ENCODE measurements at places on chromosomes 13 and 19. TPM values are rescaled to one million over a fixed set of nuclear protein-coding genes. Genes with fewer than 3 reads are reported as not detected.

DNA sequence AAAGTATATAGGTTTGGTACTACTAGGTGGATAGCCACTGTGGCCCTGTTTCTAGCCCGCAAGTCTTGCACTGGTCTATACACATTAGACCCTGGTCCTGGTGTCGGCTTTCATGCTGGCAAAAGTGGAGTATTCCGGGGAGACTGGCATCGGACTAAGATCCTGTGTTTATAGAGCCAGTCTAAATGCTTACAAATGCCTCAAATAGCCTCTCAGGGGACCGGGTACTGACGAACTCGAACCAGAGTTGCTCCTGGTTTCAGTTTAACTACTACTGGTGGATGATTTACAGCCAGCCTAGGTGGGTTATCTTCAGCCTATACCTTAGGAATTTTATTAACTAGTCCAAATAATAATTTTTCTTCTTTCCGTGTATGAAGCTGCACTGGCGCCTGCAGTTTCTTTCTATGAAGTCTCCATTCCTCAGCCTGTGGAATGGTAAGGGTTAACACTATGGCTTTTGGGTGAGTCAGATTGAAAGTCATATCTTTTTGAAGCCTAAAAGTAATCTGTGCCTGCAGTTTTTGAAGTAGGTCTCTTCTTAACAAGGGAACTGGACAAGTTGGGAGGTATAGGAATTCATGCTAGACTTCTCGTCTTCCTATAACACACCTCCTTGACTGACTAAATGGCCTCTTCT is 51.3 kb downstream of the OR10H4 start:
- DNase-seq = no peak

ADAT3 gene
- polyA plus RNA-seq = 0.35 TPM

- DNase-seq = no peak
Observed at GRCh38 chr13:113150550-113151365, 7.7 kb upstream of the PROZ start.

MTRF1 gene
- 11.2 TPM for polyA plus RNA-seq

GRCh38 chr13:57813651-57814050 is 182.1 kb downstream of the PCDH17 start:
- DNase-seq = no peak

DNA sequence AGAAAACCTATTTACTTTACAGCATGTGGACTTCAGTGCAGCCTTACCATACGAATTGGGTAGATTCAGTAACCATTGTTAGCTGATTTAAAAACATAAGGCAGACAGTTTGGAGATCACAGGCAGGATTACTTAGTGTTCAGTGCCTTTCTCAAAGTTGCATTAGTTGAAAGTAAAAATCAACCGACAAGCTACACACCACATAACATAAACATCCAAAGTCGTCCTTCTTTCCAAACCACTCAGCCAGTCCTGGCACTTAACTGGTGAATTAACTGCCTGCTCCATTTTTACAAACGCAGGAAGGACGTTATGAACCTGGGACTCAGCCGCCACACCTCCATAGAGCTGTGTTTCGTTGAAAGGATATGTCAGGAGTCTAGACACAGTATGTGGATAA is 91.4 kb downstream of the COL4A1 start:
- no peak for DNase-seq

GRCh38 chr19:46634656-46635218 is 1.3 kb downstream of the GNG8 start:
- DNase-seq = no peak

GRCh38 chr19:49019242-49019932 is 2.5 kb upstream of the LHB start:
- no peak for DNase-seq

- no peak for DNase-seq
Observed at GRCh38 chr13:47017476-47017875, 120.6 kb upstream of the HTR2A start.

- no peak for DNase-seq
Observed at GRCh38 chr13:19695829-19696228, 62.4 kb downstream of the MPHOSPH8 start.

POLRMT gene
- polyA plus RNA-seq = 15.5 TPM

NLRP11 gene
- not detected for polyA plus RNA-seq

- no peak for DNase-seq
Observed at GRCh38 chr13:73656863-73657262, 477.3 kb downstream of the KLF12 start.

DNA sequence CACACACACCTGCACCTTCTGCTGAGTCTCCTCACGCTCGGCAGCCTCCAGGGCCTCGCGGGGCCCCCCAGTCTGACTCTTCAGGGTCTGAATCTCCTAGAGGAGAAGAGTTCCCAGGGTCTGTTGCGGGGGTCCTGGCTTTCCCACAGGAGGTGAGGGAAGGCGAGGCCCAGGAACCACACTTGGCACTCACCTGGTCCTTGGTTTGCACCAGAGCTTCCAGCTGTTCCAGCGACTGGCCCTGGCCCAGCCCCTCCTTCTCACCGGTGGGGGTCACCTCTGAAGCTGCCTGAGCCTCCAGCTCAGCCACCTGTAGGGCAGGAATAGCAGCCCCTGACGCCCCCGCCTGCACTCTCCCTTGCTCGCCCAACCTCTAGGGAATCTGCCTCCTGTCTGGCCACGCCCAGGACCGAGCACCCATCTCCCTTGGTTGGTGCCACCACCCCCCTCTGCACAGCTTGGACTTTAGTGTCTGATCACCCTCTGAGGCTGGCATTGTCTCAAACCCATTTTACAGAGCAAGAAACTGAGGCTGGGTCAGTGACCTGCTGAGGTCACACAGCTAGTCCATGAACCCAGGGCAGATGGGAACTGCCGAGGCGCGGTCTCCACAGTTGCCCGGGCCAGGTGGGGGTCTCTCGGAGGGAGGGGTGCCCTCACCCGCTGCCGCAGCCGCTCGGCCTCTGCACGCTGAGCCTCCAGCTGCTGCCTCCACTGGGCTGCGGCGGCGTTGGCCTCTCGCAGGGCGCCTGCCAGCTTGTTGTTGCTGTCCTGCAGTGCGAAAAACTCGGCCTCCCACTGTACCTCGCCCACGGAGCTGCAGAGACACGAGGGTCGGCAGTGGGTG is 9.5 kb downstream of the HOMER3 start:
- DNase-seq = no peak

- DNase-seq = no peak
Observed at GRCh38 chr19:35797663-35798062, 15.0 kb downstream of the PRODH2 start.

DNA sequence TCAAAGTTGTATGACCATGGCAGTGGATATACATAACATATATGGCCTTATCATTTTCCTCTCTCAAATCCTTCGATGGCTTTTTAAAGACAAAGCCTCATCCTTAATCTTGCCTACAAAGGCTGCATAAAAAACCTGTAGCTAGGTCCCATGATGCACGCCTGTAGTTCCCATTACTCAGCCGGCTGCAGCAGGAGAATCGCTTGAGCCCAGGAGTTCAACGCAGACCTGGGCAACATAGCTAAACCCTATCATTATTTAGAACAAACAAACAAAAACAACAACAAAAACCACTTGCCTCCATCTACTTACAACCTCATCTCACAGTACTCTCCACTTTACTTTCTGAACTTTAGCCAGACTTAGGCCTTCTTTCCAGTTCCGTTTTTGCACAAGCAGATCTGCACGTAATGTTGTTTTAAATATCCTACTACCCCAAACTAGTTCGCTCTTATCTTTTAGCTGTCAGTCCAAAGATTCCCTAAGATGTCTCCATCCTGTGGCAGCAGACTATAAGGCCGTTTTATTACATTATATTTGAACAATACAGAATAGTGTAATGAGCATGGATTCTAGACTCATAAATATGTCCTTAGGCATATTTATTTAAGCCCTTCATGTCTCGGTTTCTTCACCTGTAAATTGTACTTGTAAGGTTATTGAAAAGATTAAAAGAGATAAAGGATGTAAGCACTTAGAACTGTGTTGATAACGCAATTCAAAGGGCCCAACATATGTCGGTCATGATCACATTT is 969 bp upstream of the POMP start:
- DNase-seq = no peak

NALCN gene
- 1.6 TPM for polyA plus RNA-seq

GRCh38 chr13:83880275-83881139 is 1.8 kb downstream of the SLITRK1 start:
- no peak for DNase-seq

GAPDHS gene
- not detected for polyA plus RNA-seq

CGB5 gene
- not detected for polyA plus RNA-seq

MYCBP2 gene
- polyA plus RNA-seq = 51.2 TPM

- no peak for DNase-seq
Observed at GRCh38 chr19:17575871-17576757, 20.7 kb downstream of the COLGALT1 start.

FSD1 gene
- polyA plus RNA-seq = 8.9 TPM

DNA sequence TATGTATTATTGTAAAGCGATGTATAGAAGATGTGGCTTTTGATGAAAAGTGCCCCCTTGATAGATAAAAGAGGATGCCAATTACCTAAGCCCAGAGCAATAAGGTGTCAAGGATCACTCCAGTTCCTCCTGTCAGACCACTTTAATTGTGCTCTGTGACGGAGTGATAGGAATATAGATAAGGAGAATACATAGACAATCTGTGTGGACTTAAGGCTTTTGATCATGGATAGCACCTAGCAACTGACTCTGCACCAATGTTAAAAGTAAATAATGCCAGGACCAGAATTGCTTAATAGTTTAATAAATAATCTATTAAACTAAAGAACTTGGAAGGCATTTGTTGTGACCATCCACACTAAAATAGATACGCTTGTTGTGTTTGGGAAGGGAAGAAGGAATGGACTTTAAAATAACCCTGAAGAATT is 390.7 kb upstream of the ARGLU1 start:
- no peak for DNase-seq

DNA sequence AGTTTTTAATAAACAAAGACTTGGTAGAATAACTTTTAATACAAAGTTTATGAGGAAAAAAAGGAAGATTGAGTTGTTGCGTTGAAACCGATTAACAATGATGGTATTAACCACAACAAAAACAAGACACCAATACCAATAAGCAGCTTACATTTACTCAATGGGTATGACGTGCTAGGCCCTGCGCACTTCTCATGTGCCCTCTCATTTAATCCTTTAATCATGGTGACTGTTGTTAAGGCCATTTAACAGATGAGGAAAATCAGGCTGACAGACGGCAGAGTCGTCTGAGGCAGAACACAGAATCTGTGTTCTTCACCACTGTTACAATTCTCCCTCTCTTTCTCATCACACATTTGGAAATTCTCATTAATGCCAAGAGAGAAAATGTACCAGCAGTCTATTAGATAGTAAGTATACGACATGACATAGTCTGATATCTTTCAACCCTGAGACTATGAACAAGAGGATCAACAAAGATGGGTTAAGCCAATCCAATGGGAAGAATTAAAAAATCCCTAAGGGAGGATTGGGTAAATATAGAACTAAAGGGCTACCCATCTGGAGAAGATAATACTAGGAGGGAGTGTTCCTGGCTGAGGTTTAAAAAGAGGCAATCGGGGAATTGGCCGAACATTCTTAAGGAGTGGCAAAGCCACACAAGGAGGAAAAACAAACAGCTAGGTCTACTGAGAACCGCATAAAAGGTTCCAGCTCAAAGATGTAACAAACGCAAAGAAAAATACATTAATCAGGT is 54.0 kb downstream of the DOCK9 start:
- DNase-seq = no peak

- DNase-seq = no peak
Observed at GRCh38 chr13:22561581-22561980, 619.2 kb upstream of the SGCG start.

DNA sequence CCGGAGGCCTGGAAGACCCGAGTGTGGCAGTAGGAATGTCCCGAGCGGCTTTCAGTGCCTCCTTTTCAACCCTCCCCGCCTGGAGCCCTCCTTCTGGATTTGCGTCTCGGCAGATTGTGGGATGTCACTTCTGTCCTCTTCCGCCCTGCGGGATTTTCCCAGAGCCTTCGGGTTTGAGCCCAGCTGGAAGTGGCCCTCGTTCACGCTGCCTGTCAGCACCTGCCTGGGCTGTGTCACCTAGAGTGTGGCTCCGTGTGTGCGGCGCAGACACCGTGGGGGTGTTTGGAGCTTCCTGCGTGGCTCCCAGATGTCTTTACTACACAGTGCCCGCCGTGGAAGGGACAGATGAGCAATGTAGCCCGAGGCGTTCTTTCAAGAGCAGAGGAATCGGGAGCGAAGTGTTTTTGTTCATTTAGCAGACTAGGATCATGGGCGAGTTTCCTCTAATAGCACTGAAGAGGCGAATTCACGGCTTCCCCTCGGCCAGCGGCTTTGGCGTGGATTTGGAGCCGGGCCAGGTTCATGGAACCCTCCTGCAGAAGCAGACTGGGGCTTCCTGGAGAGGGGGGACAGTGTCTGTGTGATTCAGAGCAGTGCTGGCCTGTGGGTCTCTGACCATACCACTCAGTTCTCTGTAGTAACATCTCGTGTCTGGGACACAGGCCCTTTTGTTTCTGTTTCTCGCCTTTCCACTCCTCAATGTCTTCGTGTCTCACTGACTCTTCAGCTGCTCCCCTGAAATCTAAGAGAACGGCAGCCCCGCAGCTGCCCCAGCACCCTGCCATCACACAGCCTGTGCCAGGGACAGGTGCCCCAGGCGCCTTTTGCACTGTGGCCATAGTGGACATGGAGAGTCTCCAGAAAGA is 68.0 kb downstream of the KDM4B start:
- DNase-seq = no peak

DNA sequence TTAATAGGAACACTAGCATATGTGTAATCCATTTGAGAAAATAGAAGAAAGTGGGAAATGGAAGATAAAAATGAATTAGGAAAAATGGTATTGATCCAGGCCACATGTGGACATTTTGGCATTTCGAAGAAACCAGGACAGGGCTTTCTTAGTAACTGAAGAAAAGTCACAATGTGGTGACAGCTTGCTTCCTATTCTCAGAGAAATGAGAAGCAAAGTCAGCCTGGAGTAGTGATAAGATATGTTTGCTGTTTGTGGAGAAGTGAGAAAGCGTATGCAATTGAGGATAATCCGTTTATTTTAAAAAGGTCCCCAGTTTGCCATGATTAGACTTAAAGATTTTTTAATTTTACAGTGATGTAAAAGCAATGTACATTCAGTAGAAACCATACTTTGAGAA is 127.9 kb downstream of the SLITRK6 start:
- DNase-seq = no peak

COX6B2 gene
- polyA plus RNA-seq = 0.19 TPM

RPL21 gene
- 1,747 TPM for polyA plus RNA-seq

GRCh38 chr13:71015021-71015420 is 852.0 kb downstream of the DACH1 start:
- DNase-seq = no peak

CEACAM3 gene
- not detected for polyA plus RNA-seq
